ENCODE measurements at places on chromosomes 6 and 20.

DNA sequence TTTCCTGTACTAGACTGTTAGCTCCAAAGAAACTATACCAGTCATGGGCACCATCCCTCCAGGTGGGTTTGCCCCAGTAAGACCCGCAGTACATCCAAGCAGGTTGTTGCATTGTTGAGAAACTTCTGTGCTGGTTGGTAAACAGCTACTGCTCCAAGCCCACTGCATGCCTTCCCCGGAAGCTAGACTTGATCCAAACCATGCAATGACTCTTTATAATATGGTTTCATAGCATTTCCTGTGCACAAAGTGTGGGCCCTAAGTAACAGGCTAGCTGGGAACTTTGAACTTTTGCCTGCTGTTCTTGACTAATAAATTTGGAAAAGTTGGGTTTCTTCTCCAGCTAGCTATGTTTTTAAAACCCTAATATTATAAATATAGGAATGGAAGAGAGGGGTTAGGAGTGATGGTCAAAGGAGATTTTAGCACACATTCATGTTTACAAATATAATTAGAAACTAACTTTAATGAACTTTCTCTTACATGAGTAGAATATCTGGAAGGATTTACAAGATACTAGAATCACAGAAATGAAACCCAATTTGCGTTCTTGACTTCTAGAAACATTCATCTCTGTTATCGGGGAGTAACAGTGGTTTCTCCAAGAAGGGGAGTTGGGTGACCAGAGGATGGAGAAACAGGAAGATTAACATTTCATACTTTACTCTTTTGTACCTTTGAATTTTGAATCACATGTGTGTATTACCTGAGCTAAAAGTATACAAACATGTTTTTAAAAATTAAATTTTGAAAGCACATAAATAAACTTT is 51.7 kb downstream of the GFOD1 start:
- no peak for DNase-seq

DNA sequence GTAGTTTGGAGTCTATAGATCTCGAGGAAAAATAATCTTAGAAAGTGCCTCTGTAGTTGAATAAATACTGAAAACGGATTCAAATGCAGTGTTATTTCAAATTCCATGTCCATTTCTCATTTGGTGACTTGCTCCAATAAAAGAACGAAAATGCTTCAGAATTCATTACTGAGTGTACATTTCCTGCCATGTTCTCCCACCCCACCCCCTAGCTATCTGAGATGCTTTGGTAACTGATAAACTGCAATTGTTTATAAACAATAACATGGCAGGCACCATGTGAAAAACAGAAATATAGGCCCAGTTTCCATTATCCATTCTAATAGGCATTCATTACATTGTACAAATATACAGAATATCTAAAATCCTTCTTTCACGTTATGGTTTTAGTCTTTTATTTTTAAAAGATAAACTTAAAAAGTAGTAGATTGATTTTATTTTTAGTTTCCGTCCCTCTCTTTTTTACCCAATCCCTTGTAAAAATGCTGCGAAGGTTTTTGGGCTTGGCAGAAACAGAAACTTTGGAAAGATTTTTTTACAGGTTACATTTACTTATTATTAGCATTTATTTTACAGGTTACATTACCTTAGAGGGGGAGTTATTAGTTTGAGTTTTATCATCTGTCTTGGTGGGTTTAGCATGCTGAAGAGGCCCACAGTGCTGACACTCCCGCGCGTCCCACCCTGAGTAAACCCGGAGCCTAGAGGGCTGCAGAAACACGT is 1.5 kb downstream of the FAM162B start:
- no peak for DNase-seq

GRCh38 chr6:118659513-118660217 is 8.3 kb upstream of the CEP85L start:
- DNase-seq: no peak

DNA sequence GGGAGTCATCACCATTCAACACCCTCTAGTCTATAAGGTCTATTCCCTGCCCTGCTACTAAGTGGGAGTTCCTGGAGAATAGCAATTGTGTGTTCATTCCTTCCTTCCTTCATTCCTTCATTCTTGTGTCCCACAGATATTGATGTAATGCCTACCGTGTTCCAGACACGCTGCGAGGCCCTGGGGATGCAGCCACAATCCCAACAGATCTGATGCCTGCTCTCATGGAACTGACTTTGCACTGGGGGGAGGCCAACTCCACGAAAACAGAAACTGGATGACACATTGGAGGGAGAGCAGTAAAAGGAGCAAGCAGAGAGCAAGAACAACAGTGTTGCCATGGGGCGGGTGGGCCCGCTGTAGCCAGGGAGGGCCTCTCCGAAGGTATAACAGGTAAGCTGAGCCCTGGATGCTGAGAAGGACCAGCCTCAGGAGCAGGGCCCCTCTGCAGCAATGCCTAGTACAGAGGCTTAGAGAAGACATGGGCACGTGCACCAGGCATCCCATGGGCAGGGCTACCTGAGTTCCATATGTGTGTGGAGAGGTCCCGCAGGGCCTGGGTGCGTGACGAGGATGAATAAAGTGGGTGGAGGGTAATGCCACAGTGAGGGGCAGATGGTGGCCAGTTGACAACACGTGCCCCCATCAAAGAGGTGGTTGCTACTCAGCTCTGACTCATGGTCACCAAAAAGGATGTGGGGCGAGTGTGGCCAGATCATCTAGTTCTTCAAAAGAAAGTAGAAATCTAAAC is 173.9 kb downstream of the NFATC2 start:
- DNase-seq: no peak

- DNase-seq: no peak
These were observed 185.7 kb downstream of the ASCC3 start for GRCh38 chr6:100695445-100695844.

- DNase-seq: no peak
These were observed 35.2 kb upstream of the NOP56 start for GRCh38 chr20:2617099-2617714.

GRCh38 chr6:132161283-132161682 is 210.1 kb upstream of the CCN2 start:
- DNase-seq: no peak

- peak; percentile 77 for DNase-seq
These were observed 91.8 kb upstream of the BACH2 start for GRCh38 chr6:90388395-90388794.

- no peak for DNase-seq
These were observed 35.9 kb downstream of the PHACTR3 start for GRCh38 chr20:59640267-59640666.

DNA sequence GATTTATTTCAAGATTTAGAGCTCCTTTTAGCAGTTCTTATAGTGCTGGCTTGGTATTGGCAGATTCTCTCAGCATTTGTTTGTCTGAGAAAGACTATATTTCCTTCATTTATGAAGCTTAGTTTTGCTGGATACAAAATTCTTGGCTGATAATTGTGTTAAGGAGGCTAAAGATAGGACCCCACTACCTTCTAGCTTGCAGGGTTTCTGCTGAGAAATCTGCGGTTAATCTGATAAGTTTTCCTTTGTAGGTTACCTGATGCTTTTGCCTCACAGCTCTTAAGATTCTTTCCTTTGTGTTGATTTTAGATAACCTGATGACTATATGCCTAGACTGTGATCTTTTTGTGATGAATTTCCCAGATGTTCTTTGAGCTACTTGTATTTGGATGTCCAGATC is 114.3 kb downstream of the AIG1 start:
- no peak for DNase-seq

DNA sequence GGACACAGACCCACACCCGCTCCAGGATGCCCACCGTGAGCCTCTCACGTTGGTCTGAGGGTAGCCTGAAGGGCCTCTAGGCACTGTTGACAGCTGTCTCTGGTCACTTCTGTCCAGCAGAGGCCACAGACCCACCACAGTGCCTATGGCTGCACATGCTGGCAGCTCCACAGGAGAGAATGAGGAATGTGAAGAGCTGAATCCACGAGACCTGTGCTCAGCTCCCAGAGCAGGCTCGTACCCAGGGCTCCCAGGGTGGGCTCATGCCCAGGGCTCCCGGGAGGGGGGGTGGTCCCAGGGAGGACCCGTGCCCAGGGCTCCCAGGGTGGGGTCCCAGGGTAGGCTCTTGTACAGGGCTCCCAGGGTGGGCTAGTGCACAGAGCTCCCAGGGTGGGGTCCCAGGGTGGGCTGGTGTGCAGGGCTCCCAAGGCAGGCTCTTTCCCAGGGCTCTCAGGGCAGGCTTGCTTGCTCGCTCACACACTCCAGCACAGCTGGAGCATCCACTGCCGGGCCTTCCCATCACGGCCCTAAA is 201.0 kb downstream of the SYNDIG1 start:
- DNase-seq: no peak

GRCh38 chr20:24915440-24915839 is 33.6 kb upstream of the CST7 start:
- no peak for DNase-seq

- no peak for DNase-seq
These were observed 802 bp upstream of the NRN1 start for GRCh38 chr6:6007366-6008088.

DNA sequence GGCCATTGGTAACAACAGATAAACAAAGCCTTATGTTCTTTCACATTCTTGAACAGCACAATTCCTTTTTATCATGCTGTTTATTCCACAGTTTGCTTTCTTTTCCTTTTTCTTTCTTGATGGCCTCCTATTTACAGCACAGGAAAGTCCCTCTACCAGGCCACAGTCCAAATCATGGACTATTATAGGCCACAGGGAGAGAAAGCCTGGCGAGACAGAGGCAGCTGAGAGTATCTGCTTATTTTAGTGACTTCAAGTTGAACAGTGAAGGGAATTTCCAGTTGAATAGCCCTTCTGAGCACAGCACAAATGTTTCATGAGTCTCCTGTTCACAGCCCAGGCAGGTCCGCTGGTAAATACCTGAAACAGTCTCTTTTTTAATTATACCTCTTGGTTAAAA is 263.7 kb upstream of the ARID1B start:
- DNase-seq: no peak

DNA sequence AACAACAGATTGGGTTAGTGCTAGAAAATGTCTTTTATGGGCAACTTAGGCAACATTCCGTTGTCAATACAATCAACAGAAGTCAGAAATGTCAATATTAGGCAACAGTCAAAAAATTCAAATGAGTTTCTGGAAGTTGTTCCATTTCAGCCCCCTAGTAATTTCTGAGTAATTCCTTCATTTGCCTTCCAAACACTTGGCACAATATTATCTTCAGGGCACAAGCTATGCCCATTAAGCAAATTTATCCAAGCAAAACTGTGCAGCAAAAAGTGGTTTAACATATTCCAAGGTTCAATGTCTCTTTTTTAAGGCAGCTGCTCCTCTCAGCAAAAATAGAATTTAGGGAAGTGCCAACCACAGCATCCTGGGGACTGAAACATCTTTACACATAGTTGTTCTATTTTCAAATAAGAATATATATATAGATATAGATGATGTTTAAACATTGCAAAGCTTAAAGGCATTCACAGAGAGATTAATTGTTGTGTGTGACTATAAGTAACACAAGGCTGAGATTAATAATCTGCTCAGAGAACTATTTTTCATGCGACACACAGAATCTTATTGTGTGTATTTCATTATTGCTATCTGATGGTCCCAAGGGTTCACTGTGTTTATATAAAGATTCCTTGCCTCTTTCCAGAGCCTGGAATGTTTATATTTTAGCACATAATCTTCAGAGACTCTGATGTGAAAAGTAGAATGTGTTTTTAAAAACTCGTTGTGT is 75.2 kb upstream of the ADTRP start:
- DNase-seq: no peak
